ENCODE measurements at places on chromosomes 16 and 17.
A peak's percentile ranks its signal among the peaks of the same experiment; 100 is the strongest.

GRCh38 chr17:18877104-18877645, 19.2 kb downstream of the PRPSAP2 start:
- DNase-seq, result no peak

DNA sequence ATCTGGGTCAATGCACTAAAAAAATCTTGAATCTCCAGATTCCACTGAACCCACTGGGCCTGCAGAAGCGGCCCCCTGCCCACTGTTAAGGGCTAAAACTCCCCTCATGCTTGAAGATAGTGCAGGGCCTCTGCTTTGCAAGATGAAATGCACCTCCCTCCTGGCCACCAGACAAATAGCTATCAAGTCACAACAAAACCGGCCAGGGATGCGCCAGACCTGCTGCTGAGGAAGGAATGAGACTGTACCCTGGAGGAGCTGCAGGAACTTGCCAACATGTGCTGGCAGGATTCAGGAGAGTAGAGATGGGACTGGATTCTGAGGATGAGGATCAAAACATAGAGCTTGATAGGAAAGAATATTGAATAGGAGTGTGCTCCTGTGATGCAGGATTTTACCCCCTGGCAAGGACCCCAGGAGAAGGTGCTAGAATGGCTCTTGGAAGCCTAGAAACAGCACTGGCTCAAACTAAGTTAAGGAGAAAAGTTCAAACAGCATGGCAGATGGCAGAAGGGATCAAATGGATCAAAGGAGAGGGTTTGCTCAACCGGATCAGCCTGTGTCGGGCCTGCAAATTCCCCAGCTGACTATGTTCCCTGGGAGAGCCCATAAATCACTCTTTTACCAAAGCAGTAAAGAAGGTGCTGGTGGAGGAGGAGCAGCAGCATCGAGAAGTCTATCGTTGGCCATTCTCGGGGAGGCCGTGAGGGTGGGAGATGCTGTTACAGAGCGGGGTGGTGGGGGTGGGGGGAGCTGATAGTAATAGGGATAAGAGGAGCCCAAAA, 27.2 kb upstream of the XYLT2 start:
- DNase-seq, result no peak

GRCh38 chr17:10229181-10229580, 30.8 kb upstream of the GAS7 start:
- DNase-seq, result no peak

DNA sequence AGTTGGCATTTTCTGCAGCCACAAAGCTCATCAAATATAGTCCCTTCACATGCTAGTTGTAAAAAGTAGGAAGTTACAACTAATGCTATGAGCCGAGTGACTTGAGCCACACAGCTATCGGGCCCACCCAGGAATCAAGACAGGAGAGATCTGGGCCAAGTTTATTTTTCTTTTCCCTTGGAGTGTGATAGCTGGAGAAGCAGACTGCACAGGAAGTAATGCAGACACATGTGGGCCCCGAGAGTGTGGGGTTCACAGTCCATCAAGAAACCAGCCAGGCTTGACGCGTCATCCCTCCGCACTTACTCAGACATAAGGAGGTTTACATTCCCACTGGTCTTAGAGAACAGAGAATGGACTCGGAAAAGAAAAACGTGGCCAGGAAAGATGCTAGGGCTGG, 403.1 kb upstream of the CDH11 start:
- DNase-seq, result peak; percentile 35

- peak; percentile 65 for DNase-seq
Measured at GRCh38 chr17:31448467-31449077, 57.1 kb downstream of the RAB11FIP4 start.

- peak; percentile 77 for DNase-seq
Measured at GRCh38 chr17:596763-597644, 117.6 kb downstream of the VPS53 start.

DNA sequence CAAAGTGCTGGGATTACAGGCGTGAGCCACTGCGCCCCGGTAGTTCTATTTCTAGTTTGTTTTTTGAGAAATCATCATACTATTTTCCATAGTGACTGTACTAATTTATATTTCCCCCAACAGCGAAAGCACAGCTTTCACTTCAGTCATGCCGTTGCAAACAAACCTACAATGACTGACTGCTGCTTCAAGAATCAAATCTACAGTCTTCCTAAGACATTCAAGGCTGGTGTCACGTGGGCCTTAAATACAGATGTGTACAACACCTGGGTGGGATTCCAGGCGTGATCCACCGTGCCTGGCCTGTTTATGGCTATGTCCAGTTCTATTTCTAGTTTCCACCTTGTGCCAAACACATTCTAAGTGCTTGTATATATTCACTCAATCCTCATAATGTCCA, 72.0 kb downstream of the ABCC6 start:
- DNase-seq, result peak; percentile 46

- DNase-seq, result no peak
Measured at GRCh38 chr16:22073350-22073749, 19.0 kb upstream of the VWA3A start.

- DNase-seq, result no peak
Measured at GRCh38 chr16:19879241-19879792, 5.3 kb downstream of the GPRC5B start.

GRCh38 chr17:42953669-42954068, 10.6 kb downstream of the AARSD1 start:
- no peak for DNase-seq

DNA sequence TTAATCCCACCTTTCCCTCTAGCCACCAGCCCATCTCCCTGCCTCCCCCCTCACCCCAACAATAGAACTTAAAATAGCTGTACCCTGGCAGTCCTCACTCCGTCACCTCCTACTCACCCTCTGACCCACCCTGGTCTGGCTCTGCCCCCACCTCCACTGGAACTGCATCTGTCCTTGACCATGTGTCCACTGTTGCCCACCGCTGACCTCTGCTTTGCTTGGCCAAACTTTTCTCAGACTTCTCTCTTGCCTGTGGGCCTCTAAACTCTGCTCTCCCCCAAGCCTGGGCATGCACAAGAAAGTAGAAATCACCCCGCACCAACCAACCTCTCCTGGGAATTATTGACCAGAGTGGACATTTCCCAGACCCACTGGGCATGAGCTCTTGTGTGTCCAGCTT, 169.8 kb downstream of the WSCD1 start:
- DNase-seq, result no peak

DNA sequence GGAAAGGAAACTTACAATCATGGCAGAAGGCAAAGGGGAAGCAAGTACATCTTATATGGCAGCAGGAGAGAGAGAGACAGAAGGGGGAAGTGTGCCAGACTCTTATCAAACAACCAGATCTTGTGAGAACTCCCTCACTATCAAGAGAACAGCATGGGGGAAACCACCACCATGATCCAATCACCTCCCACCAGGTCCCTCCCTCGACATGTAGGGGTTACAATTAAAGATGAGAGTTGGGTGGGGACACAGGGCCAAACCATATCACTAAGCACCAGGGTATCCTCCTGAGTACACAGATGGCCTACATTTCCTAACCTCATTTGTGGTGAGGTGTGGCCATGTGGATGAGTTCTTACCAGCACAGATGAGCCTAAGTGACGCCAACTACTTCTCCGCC, 348.6 kb upstream of the ZFHX3 start:
- DNase-seq, result no peak

- no peak for DNase-seq
Measured at GRCh38 chr16:47424846-47425245, 36.0 kb downstream of the ITFG1 start.

- no peak for DNase-seq
Measured at GRCh38 chr16:2404099-2404498, 25.1 kb upstream of the CCNF start.

- DNase-seq, result no peak
Measured at GRCh38 chr17:3626831-3627768, 8.9 kb downstream of the SHPK start.

DNA sequence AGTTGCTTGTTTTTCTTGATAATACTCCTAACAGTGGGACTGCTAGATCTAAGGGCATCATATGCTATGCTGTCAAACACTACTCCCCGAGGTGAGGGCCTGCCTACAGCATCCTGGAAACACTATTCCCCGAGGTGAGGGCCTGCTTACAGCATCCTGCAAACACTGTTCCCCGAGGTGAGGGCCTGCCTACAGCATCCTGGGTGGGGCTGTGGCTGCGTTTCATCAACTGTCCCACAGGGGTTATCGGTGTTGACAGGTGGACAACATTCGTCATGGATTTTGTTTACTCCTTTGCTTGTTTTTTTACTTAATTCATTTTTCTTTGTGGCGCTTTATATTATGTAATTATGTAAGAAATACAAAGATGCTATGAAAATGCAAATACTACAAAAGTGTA, 22.5 kb downstream of the NPRL3 start:
- DNase-seq, result no peak

GRCh38 chr17:17958982-17959381, 13.2 kb downstream of the TOM1L2 start:
- DNase-seq, result no peak

DNA sequence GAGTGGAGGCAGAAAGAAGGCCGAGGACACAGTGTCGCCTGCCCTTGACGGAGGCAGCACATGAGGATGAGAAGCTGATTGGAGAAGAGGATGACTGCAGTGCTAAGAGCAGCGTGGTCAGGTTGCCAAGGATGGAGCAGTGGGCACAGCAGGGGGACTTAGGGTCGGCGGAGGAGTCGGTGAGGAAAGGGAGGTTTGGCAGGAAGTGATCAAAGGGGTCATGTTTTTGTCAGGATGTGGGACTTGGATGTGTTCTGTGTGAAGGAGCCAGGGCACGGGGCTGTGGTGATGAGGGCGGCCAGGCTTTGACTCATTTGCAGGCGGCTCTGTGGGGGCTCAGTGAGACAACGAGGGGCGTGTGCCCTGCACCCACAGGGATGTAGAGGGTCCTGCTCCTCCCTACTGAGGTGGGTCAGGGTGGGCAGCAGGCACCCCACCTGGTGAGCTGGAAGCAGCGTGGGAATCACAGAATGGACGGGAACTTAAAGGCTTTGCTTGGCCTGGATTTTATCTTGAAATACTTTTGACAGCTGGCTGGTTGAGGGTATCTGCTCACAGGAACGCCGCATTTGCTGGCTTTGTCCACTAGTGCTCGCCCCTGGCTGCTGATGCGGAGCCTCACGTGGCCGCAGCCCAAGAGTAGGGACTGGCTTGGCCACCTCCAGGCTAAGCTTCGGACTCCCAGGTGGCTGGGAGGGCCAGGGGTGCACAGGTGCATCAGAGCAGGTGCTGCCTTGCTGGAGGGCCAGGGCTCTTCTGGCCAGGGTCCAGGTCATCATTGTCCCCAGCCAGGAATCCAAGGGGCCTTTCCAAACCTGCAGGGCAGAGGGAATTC, 6.0 kb downstream of the MPG start:
- peak; percentile 64 for DNase-seq

DNA sequence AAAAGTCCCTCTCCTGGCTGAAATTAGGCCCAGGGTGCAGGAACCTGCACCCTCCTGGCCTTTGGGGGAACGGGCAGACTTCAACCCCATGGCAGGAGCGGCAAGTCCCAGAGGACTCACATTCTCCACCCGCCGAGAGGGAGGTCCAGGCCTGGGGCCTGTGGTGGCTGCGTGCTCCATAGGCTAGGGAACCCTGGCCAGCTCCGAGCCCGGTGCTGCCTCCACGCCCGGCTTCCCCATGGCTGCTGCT, 130 bp downstream of the CCDC78 start:
- no peak for DNase-seq

DNA sequence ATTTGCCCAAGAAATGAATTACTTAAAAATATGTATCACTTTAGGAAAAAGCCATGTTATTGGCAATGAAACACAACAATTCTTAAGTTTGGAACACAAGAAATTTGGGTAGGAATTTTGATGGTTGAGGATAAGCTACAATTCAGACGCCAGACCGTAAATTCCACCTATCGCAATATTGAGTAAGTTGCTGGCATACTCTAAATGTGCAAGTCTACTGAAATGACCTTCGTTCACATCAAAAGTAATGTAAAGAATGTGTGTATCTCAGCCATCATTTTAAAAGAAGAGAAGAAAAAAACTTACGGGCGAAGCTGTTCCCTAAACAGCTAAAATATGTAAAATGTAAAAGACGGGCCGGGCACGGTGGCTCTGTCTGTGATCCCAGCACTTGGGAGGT, 33.4 kb downstream of the UBE2G1 start:
- DNase-seq, result no peak

DNA sequence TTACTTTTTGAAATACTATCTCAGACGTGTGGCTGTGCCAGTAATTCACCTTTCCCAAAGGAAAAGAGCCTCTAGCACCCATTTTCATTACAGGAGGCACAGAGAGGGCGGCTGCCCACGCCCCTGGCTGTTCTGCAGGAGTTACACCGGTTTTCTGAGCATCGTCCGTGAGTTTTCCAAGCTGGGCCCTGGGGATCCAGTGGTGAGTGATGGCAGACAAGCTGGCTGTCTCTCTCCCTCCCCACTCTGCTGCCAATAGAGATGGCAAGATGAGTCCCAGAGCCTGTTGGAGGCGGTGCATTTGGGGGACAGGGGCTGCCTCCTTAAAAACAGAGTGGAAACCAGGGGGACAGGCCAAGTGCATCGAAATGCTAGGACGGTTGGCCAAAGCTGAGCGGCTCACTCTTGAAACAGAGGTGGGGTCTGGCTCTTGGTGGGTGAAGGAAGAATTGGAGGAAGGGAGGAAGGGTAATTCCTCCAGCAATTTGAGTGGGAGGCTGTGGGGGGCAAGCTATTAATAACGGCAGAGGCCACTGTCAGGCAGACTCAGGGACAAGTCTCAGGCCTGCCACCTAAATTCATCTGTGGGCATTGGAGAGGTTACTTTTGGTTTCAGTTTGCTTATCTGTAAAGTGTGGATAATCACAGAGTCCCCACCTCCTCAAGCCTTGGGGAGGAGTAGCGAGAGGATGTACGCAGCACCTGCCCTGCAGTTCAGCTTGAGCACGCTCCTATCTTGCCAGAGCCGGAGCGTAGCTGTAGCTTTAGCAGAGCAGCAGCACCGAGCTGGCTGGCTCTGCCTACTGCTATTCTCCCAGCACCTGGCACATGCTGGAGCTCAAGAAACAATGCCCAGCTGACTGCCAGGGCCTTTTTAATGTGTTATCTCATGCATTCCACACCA, 7.5 kb upstream of the NOS2 start:
- DNase-seq, result no peak

GRCh38 chr17:36127911-36128310, 24.3 kb downstream of the CCL4 start:
- no peak for DNase-seq

- no peak for DNase-seq
Measured at GRCh38 chr17:45573924-45574770, 83.6 kb upstream of the PLEKHM1 start.

GRCh38 chr16:15051387-15051951, 4.4 kb downstream of the NTAN1 start:
- DNase-seq, result no peak

GRCh38 chr17:30920683-30921543, 832 bp upstream of the ADAP2 start:
- no peak for DNase-seq

DNA sequence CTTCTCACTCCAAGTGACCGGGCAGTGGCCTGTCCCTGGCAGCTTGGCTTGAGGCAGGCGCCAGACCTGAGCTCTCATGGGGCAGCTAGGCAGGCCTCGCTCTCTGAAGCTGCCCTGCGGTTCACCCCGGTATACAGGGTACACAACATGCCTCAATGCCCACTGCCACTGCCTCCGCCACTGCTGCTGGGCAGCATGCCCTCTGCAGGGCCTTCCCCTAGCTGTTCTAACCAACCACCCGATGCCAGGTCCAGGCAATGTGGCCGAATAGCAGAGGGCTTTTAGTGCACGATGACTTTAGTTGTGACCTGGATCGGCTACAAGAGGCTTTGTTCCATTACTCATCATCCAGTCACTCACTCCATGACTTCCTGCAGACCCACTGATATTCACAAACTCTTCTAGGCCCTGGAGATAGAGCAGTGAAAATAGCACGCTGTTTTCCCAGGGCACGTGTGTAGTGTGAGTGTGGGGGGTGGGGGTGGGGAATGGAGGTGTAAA, 19.7 kb downstream of the CDC42EP4 start:
- DNase-seq, result peak; percentile 56

GRCh38 chr16:87570938-87571867, 31.1 kb upstream of the JPH3 start:
- peak; percentile 89 for DNase-seq
